ENCODE measurements at places on chromosomes 16 and 17.

GRCh38 chr17:68431045-68431608 is 26.2 kb downstream of the WIPI1 start:
- no peak for DNase-seq

DNA sequence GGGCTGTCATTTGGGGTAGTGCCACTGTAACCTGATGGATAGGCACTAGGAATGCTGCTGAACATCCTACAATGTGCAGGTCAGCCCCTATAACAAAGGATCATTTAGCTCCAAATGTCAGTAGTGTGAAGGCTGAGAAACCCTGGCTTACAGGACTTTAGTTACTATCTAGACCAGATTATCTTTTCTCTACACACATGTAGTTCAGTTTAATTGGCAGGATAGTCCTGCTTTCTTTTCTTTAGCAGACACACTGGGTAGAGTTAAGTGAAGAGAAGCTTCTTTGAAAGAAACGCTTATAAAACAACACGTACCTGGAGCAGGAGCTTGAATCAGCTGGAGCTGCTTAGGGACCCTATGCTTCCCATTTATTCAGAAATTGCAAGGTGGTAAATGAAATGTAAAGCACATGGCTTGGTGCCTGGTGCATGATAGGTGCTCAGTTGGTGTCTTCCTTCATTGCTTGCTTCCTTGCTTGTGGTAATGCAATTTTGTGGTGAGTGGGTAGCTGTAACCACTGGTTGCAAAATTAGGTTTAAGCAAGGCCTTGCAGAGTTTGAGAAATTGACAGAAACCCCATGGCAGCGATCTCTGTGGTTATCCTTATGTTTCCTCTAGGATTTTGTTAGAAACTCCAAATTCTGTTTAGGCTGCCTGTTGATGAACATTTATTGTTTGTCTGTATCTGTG is 9.4 kb downstream of the METTL9 start:
- no peak for DNase-seq

GRCh38 chr17:73250851-73251640 is 10.6 kb downstream of the CPSF4L start:
- DNase-seq: no peak

- DNase-seq: no peak
Measured at GRCh38 chr16:31331807-31332301, 23.1 kb upstream of the ITGAX start.

GRCh38 chr16:54821731-54822130 is 108.9 kb upstream of the IRX5 start:
- DNase-seq: no peak

- no peak for DNase-seq
Measured at GRCh38 chr17:44374306-44375195, 10.9 kb upstream of the FAM171A2 start.

Measured in NCI-H1092 treated with DMSO at 0.1 percent for 48 hours (cell line).